ENCODE measurements at places on chromosomes 5 and 9.
A peak's percentile ranks its signal among the peaks of the same experiment; 100 is the strongest.

GRCh38 chr9:118575341-118576070 is 793.7 kb downstream of the BRINP1 start:
- no peak for DNase-seq

DNA sequence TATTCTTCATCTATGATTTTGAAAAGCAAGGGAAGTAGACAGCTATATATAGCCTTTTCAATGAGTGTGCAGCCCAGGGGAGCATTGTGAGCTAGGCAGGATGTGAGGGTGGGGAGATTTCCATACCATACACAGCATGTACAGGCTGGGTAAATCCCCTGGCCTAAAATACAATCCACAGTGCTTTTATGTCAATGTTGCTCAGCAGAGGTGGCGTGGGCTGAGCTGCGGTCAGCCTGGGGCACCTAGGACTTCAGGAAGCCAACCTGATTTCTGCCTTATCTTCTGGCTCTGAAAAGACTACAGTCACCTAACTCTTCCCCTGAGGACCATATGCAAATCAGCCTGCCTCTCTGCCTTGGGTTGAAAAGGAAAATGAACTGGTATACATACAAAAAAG is 6.3 kb upstream of the GARIN3 start:
- peak; percentile 94 for DNase-seq

DNA sequence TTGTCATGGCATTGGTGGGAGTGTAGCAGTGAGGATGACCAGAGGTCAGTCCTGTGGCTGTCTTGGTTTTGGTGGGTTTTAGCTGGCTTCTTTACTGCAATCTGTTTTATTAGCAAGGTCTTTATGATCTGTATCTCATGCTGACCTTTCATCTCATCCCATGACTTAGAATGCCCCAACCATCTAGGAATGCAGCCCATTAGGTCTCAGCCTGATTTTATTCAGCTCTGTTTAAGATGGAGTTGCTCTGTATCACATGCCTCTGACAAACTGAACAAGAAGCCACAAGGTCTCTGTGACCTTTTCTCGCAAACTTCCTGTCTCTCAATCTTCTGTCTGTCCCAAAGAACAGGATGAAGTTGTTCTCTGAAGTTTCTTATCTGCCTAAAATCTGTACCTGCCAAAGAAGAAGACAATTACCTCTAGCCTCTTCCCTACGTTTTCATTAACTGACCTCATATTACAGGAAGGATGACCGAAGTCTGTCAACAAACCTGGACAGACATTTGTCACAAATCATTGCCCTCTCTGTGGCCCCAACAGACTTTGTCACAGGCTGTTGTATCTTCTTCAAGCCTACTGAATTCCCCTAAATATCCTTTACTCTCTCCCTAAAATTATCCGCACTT is 284.2 kb upstream of the SEMA6A start:
- no peak for DNase-seq

DNA sequence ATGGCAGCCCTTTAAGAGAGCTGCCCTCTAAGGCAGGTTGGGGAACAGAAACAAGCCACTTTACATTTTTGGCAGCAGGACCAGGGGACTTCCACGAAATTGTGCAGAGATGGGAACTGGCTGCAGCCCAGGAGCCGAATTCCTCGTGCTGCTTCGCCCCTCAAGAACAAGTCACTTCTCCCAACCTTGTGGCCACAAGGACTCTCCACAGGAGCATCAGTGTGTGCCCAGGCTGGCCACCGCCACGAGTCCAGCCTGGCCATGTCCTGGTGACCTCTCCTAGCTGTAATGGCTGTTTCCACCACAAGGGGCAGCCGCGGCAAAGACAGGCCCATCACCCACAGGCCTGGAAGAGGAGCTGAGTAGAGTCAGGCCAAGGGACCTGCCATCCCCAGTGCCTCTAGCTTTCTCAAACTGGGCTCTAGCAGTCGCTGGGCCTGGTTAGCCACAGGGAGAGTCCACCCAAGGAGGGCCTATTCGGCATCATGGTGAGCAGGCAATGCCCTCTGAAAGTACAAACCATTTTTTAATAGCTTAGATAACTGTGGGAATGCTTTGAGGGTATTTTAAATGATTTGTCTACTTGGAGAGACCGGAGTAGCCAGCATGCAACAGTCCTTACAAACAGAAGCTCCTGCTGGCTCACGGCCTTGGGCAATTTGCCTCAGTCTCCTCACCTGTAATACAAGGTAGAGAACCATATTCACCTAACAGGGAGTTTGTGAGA is 129.0 kb downstream of the COL23A1 start:
- peak; percentile 30 for DNase-seq

- DNase-seq, result no peak
Measured at GRCh38 chr9:114856942-114857315, 51.1 kb upstream of the TNFSF15 start.

DNA sequence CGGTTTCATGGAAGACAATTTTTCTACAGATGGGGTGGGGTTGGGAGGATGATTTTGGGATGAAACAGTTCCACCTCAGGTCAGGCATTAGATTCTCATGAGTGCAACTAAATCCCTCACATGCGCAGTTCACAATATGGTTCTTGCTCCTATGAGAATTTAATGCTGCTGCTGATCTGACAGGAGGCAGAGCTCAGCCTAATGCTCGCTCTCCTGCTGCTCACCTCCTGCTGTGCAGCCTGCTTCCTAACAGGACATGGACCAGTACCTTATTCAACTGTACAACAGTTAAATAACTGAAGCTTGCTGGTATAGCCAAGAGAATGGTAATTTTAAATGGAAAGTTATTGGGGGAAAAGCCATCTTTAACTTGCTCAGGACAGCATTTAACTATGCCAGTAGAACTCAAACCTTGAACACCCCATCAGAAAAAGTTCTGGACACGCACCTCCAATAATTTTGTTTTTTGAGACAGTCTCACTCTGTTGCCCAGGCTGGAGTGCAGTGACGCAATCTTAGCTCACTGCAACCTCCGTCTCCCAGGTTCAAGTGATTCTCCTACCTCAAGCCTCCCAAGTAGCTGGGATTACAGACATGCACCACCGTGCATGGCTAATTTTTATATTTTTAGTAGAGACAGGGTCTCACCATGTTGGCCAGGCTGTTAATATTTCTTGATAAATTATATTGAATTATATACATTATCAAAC is 27.7 kb downstream of the HMGCR start:
- no peak for DNase-seq

- DNase-seq, result no peak
Measured at GRCh38 chr9:120398286-120398685, 181.7 kb downstream of the CDK5RAP2 start.

GRCh38 chr5:80860924-80861613 is 99.1 kb upstream of the RASGRF2 start:
- no peak for DNase-seq

- DNase-seq, result no peak
Measured at GRCh38 chr9:89576404-89576839, 28.4 kb upstream of the GADD45G start.

- DNase-seq, result no peak
Measured at GRCh38 chr5:91595424-91595823, 212.3 kb upstream of the ARRDC3 start.

DNA sequence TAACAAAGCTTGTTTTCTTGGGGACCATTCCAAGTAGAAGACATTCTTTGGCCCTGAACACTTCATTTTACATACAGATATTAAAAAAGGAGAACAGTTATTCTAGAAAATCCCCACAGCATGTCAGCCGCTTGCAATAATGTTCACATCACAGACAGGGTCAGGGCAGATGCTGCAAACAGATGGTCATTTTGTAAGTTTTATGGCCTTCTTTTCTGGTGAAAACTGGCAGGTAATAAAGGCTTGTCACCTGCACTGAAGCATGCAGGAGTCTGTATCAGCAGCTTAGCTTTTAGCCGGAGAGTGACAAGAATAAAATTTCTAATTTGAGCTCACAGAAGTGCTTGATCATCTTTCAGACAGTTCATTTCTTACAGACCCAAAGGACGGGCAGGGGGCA is 220.9 kb upstream of the DAP start:
- DNase-seq, result no peak

GRCh38 chr9:89612566-89613278 is 7.9 kb downstream of the GADD45G start:
- DNase-seq, result no peak

DNA sequence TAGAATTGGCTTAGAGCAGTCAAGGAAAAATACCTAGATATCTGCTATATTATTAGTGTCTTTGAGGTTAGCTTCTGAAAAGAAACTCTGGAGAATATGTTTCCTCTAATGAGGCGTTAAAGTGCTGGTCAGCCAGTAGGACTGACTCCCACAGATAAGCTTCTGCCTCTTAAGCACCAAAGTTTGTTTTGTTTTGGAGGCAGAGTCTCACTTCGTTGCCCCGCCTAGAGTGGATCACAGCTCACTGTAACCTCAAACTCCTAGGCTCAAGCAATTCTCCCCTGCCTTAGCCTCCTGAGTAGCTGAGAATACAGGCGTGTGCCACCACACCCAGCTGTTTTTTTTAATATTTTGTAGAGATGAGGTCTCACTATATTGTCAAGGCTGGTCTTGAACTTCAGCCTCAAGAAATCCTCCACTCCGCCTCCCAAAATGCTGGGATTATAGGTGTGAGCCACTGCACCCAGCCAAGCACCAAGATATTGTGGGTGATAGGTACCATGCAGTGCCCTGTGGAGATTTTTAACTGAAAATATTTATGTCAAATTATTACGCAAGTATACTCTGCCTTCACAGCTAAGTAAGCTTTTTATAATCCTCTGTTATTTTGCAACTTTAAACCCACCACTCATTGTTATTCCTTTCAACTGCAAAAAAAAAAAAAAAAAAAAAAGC is 24.7 kb upstream of the TMEM171 start:
- DNase-seq, result no peak

GRCh38 chr9:106321394-106322180 is 541.4 kb upstream of the ZNF462 start:
- no peak for DNase-seq

- no peak for DNase-seq
Measured at GRCh38 chr9:27260789-27261516, 36.0 kb downstream of the EQTN start.

DNA sequence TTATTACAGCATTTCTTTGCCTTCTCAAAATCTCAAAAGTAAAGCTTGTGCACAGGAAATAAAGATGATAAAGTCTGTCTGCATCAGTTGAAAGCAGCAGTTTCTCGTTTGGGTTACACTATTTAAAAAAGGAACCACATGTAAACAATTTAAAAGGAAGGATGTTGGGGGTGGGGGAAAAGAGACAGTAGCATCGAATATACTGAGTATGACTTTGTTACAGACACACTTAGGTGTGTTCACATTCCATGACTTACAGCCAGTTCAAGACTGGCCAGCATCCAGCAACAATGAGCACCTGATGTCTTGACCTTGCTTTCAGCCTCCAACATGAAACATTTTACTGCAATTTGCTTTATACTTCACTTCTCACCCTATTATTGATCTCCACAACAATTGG is 8.7 kb downstream of the GAPT start:
- no peak for DNase-seq

- no peak for DNase-seq
Measured at GRCh38 chr5:39452846-39453245, 28.1 kb upstream of the DAB2 start.

GRCh38 chr9:35599763-35600604 is 5.1 kb upstream of the TESK1 start:
- no peak for DNase-seq

- no peak for DNase-seq
Measured at GRCh38 chr5:20536341-20536740, 548.3 kb upstream of the CDH18 start.

DNA sequence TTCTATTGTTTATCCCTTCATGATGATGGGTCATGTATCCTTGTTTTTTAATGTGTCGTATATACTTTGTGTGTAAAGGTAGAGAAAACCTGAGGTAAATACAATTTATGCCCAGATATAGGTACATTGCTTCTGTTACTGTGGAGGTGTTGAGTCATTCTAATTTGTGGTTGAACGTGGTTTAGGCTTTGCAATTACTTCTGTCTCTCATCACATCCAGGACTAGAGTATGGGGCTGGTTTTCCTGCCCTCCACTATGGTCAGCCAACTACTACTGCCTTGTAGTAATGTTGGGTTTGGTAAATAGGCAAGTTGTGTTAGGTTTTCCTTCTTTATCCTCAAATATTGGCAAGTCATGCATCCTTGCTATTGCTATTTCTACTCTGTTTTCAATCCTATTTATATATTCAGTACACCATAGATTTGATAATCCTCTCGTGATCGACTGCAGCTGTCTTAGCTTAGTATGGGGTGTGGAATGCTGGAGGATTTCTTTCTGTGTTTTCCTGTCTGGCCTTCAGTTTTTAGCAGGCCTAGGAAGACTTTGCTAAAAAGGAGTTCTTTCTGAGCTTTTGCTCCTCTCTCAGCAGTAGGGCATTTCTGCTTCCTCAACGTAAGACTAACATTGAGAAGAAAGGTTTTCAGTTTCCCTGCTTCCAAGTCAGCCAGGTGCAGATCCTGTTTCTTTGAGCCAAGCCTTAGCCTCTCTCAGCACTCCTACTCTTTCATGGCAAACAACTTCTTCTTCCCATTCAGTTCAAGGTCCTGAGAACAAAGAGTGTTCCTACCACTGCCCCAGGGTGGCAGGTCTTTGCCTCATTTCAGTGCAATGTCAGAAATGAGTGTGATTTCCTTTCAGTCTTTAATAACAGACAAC is 844.4 kb upstream of the CDH18 start:
- DNase-seq, result no peak

GRCh38 chr9:133106511-133107244 is 14.4 kb downstream of the RALGDS start:
- DNase-seq, result no peak

GRCh38 chr5:63596254-63596653 is 366.0 kb downstream of the HTR1A start:
- no peak for DNase-seq

GRCh38 chr5:149682532-149683075 is 47.5 kb upstream of the PPARGC1B start:
- no peak for DNase-seq

DNA sequence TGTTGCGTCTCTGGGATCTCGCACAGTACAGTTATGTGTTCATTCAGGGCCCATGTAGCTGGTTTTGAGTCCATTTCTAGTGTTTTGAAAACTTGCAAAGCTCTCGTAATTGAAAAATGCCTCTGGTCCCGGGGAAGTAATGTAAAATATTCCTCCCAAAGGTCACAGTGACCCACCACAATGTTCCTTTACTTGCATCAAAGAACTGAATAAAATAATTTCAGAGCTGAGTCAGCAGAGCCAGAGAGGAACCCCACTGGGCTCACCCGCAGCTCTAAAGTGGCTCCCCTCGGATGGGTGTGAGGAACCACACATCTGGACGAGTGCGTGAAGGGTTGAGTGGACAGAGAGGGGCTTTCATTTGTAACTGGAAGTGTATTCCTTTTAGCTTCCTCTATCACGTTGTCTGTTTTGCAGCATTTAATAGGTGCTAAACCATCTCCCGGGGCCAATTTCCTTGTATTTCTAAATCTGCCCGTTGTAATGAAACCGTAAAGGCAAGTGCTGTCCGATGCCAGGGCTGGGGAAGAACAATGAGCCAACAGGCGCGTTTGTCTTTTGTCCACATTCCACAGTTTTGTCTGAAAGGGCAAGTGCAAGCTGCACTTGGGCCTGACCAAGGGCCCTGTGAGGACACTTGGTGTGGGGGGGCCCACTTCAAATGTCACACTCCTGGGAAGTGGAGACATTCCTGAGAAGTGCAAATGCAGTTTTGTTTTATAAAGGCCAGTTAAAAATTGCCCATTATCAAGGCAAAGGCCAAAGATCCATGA is 29.9 kb downstream of the COL5A1 start:
- no peak for DNase-seq

Data from activated naive CD4-positive, alpha-beta T cell treated with Interleukin-2 at 50 U/mL for 16 hours (primary cell).